Adrenal gland (tissue), 19 donors: ENCODE measurements at places on chromosomes 1 and 21. TPM values are rescaled to one million over a fixed set of nuclear protein-coding genes. Genes with fewer than 3 reads are reported as not detected.
A peak's percentile ranks its signal among the peaks of the same experiment; 100 is the strongest.

The TMPRSS3 gene
- total RNA-seq, result 2.9 TPM

The TAL1 gene
- 6.0 TPM for total RNA-seq

The PCP4L1 gene
- 0.39 TPM for total RNA-seq

The ILDR2 gene
- 0.44 TPM for total RNA-seq

The NEK2 gene
- 19.9 TPM for total RNA-seq

The NBPF6 gene
- total RNA-seq, result not detected

The KCNK1 gene
- 9.7 TPM for total RNA-seq

The FCGR2B gene
- 19.6 TPM for total RNA-seq

The SCAF4 gene
- total RNA-seq, result 24.0 TPM

The UCK2 gene
- 5.4 TPM for total RNA-seq

The CACHD1 gene
- total RNA-seq, result 21.1 TPM

The S1PR1 gene
- 28.1 TPM for total RNA-seq

The GBP6 gene
- not detected for total RNA-seq

- no peak for DNase-seq
These were observed 42.2 kb upstream of the WASF2 start for GRCh38 chr1:27531959-27532685.

- DNase-seq, result no peak
These were observed 126.7 kb upstream of the CACHD1 start for GRCh38 chr1:64343105-64343822.

GRCh38 chr1:230231774-230232145 is 164.7 kb downstream of the GALNT2 start:
- DNase-seq, result peak; percentile 49

- DNase-seq, result no peak
These were observed 162.0 kb downstream of the URB2 start for GRCh38 chr1:229788004-229788403.

DNA sequence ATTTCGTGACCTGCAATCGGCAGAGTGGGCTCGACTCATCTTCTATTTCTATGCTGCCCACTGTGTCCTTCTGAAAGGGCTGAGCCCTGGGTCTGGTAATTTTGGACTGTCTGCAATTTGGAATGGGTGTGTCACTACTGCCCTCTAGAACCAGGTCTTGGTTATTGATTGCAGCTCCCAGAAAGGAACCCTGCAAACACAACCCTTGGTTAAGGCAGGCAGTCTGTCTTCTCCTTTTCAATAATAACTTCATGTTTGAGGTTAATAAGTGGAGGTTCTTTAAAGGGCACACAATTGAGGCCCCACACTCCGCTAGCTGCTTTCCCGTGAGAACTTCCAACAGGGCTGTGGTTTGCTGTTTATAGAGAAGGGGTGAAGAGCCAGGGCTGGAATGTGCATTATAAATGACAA is 79.9 kb upstream of the LYST start:
- DNase-seq, result no peak

GRCh38 chr1:4086921-4087320 is 186.8 kb upstream of the C1orf174 start:
- no peak for DNase-seq

GRCh38 chr21:18204931-18205330 is 39.7 kb upstream of the CHODL start:
- no peak for DNase-seq

- no peak for DNase-seq
These were observed 111.6 kb downstream of the ITSN1 start for GRCh38 chr21:33753886-33754285.

DNA sequence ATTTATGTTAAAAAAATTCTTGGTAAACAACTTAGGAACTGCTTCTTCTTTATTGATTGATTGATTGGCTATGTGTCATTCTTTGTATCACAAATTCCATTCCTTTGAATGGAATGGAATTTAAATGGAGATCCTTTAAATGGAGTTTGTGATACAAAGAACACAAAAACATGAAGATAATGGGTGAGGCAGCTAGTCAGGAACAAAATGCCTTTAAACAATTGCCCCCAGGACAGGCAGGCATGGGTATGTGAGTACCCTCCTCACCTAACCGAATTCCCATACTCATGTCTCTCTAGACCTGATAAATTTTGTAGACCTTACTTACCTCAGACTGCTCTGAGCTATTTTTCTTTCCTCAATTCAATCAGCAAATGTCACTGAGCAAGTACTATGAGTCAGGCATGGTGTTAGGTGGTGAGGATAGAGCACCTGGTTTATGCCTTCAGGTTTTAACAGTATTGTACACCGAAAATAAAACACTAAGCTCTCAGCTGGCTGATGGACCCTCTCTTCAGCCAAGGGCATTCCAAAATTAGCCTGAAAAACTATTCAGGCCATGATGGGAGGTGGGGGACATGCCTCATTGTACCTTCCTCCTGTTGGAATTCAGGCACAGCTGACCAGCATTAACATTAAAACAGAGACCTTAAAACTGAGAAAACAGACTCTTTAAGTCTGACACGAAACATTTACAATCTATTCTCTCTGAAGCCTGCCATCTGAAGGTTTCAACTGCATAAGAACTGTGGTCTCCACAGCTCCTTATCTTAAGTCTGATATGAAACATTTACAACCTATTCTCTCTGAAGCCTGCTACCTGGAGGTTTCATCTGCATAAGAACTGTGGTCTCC is 58.9 kb downstream of the OLFML3 start:
- DNase-seq, result no peak

GRCh38 chr1:198793714-198794113 is 154.9 kb downstream of the PTPRC start:
- DNase-seq, result no peak

GRCh38 chr1:238789916-238790667 is 596.3 kb upstream of the CHRM3 start:
- DNase-seq, result no peak

DNA sequence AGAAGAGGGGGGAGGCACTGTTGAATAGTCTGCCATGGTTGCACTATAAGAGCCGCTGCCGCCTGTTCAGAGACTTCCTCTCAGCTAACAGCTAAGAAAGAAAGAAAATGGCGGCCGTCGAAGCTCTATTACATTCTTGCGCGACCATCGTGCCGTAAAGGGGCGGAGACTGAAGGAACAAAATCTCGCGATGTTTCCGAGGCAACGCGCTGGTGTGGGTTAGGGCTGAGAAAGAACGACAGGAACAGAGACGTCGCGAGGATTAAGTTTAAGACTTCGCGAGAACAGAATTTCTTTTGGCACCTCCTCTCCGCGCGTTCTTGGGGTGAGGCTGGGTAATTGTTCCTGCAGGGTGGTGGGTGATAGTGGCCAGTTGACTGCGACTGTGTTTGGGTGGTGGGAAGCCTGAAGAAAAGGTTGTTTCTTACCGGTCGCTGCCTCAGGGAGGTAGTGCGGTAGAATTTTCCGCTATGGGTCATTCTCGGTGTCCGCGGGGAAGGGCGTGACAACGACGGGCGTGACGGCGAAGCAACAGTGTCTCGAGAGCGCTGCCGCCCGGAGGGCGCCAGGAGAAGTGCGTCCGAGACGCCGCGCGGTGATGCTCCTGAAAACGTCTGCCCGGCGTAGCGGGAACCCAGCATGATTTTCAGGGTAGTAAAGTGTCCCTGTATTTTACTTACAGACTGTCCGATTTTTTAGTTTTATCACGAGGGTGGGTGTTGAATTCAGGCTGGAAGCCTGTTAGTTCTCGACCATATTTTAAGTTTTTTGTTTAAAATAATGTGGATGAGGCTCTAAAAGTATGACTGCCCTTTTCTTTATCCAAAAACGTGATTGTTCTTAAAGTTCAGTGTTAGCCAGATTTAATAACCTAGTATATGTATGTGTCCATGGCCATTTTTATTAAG is at the start of gene FUBP1:
Gene FUBP1 (minus strand): TSS at position 104 of the 908 bp plus-strand sequence. CDS start 68 bp downstream, at position 36.
- peak; percentile 95 for DNase-seq

DNA sequence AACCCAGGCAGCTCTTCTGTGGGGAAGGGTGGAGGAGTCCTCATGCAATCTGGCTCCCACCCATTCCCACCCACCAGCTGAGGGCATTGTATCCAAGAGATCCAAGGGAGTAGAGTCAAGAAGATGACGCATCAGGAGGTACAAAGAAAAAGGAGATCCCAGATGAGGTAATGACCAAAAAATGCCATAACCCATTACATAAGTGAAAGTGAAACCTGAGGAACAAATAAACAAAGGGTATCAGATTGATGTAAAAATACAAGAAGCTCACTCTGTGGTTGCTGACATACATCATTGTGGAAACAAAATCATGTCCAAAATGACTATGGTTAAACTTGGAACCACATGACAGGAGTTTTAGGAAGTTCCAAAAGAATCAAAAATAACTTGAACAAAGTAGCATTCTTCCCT is 42.5 kb downstream of the CCN1 start:
- DNase-seq, result no peak

GRCh38 chr1:81414488-81415015 is 386.2 kb upstream of the ADGRL2 start:
- DNase-seq, result peak; percentile 58

- DNase-seq, result no peak
These were observed 169.9 kb downstream of the S1PR1 start for GRCh38 chr1:101406681-101407080.

- no peak for DNase-seq
These were observed 254.1 kb upstream of the PROX1 start for GRCh38 chr1:213733705-213734104.

DNA sequence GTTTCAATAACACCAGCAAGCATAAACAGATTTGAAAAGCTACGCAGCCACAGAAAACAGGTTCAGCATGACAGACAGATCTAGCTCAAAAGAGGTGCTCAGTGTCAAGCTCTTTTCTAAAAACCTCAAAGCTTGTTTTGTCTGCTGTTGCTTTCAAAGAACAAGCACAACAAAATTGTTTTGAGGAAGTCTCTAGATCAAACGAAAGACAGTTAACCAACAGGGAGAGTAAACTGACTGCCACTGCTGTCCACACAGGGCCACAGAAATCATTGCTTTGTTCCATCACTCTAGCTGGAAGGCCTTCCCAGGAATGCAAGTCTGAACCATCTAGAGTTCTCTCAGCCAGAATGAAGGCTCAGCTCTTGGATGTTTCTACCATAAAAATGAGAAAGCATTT is 12.8 kb downstream of the APP start:
- DNase-seq, result no peak

DNA sequence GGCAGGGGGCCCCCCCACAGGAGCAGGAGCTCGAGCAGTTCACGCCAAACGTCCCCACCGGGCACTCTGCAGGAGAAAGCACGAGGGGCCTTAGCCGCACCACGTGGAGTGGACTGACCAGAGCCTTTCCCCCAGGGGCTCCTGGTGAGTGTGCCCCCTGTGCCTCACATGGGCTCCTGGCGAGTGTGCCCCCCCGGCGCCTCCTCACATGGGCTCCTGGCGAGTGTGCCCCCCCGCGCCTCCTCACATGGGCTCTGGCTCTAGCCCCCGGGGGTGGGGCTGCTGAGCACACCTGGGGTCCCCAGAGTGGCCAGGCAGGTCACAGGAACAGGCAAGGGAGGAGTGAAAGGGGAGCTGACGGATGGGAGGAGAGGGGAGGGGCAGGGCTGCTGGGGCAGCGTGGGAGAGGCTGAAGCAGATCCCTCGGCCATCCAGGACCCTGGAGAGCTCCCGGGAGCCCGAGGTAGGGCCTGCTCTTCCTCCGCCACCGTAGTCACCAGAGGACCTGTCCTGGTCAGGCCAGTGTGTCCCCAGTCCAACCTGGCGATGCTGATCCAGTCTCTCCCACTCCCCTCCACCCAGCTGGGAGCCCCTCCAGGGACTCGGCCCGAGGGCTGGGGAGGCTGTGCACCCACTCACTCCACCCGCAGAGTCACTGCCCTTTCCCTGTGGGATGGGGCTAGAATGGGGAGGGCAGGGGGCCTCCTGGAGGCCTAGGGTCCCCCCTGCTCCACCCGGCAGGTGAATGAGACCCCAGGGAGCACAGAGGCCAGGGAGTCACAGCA is 47.6 kb downstream of the ARHGEF16 start:
- peak; percentile 48 for DNase-seq
